ENCODE measurements at places on chromosomes 5 and 9.

- DNase-seq: no peak
Measured at GRCh38 chr9:110371411-110372007, 33.8 kb upstream of the TXNDC8 start.

GRCh38 chr5:60362158-60362557 is 337.8 kb downstream of the DEPDC1B start:
- DNase-seq: no peak

GRCh38 chr5:6446626-6447309 is 1.9 kb upstream of the UBE2QL1 start:
- DNase-seq: no peak

GRCh38 chr9:134626069-134626423 is 15.6 kb upstream of the COL5A1 start:
- no peak for DNase-seq

DNA sequence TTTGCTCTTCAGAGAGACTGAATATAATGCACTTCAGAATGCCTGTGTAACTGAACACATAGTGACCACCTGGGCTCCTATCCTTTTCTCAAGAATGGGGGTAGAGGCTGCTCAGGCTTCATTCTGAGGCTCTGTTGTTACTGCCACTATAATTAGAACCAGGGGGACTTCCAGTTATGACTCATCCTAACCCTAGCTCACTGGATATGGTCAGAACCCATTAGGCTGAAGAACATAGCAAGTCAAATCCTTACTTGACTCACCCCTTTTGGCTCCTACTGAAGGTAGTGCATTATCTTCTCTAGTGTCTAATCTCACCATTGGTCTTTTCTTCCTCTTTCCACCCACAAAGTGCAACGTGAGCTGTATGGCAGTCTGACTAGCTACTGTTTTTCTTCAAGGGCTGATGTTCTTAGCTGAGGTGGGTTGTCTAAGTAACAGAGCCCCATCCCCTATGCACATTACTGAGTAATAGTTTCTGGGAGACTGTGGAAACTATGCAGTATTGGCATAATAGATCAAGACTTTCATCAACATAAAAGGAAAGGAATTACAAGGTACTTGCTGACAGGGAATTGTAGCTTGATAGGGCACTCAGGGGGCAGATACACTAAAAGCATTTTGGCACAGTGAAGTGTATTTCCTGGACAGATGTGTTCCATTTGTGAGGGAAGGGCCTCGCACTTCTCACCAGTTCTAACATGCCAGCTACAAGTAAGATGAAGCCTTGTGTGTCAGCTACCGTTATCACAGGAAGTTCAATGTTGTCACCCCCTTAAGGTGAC is 431.0 kb upstream of the MEF2C start:
- peak; percentile 61 for DNase-seq

DNA sequence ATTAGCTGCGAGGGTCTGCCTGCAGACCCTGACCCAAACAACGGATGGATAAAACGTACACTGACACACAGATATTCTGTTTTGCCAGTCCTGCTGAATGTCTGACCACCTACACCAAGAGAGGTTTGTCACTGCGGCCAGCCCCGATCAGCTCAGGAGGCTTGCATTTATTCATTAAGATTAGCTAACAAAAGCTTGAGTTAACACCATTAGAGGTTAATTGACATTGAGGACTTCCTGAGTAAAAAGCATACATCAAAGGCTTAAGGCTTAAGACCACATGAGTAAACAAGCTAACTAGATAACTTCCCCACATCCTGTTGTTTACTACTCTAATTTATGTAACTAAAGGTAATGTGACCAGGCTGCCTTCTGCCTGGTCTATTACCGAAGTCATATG is 198.1 kb upstream of the TRPC7 start:
- DNase-seq: no peak

DNA sequence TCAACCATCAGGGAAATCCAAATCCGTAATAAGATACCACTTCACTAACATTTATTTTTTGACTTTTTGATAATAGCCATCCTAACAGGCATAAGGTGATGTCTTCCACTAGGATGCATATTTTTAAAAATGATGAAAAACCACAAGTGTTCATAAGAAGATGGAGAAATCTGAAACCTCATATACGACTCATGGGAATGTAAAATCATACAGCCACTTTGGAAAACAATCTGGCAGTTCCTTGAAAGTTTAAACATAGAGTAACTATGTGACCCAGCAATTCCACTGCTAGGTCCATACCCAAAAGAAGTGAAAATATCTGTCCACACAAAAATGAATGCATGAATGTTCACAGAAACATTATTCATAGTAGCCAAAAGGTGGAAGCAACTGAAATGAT is 431.0 kb downstream of the ENC1 start:
- DNase-seq: no peak

DNA sequence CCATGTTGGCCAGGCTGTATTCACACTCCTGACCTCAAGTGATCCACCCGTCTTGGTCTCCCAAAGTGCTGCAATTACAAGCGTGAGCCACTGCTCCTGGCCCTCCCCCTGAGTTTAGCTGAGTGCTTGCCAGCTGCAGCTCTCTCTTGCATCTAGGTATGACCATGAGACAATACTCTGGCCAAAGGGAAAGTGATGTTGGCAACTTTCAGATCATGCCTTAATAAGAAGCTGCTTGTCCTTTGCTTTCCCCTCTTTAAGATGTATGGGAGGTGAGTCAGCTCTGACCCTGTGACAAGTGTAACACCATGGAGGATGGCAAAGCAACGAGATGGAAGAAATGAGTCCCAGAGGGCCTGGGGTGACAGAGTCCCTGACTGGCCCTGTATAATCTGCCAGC is 18.7 kb upstream of the DCAF12 start:
- DNase-seq: no peak

DNA sequence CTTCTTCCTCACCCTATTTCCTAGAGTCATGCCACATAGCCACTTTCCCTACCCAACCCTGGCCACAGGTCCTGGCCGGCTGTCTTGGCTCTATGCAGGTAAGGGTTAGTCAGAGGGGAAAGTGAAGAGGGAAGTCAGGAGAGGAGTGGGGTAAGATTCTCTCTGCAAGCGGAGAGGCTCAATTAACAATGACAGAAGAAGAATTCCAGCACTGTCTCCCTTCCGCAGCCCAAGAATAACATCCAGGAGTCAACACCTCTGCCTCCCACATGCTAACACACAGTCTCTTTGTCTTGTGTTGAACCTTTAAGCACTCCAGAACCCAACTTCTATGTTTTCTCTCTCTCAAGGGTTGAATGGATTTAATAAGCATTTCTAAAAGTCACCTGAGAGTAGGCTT is 235.1 kb upstream of the ANKRD55 start:
- DNase-seq: no peak

- peak; percentile 16 for DNase-seq
Measured at GRCh38 chr9:71909887-71910649, 925 bp downstream of the ABHD17B start.

GRCh38 chr5:68662804-68663307 is 431.0 kb upstream of the SLC30A5 start:
- DNase-seq: no peak

Measured in amniotic stem cell (primary cell).